Omental fat pad (tissue), 4 donors: ENCODE measurements at places on chromosomes 1 and 21. TPM values are rescaled to one million over a fixed set of nuclear protein-coding genes. Genes with fewer than 3 reads are reported as not detected.

ETV3L gene
- not detected for total RNA-seq

MAEL gene
- not detected for total RNA-seq

NIBAN1 gene
- 19.8 TPM for total RNA-seq

DNA sequence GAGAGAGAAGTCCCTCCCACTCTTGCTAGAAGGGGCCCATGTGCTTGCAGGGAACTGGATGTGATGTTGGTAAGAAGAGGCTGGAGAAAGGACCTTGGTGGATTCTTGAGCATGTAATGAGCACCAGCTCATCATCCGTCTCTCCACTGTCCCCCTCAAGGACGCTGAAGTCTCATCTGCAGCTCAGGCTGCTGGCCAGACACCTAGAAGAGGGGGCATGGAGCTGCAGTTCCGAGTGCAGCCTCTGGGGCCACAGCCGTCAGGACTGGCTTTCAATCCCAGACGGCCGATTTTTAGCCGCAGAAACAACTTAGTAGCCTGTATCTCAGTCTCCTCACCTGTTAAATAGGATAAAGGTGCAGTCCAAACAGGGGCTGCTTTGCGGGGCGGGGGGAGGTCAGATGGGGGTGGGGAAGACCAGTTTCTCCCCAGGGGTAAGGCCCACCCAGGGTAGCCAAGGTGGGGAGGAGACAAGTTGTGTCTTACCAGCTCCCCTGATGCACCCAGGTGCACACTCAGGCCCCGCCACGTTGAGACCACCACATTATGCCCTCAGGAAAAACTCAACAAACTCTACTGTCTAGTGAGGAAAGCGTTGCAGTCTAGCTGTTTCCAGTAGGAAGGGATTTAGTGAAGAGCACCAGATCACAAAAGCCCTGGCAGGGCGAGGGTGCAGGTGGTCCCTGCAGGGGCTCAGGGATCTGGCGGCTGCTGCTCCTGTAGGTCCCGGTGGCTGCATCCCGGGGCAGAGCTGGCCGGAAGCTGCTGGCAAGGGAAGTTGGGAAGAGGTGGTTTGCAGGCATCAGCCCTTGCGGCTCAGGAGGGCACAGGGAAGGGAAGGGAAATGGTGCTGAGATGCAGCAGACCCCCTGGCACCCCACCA lies 29.5 kb downstream of the LDLRAP1 start:
- DNase-seq: no peak

DNA sequence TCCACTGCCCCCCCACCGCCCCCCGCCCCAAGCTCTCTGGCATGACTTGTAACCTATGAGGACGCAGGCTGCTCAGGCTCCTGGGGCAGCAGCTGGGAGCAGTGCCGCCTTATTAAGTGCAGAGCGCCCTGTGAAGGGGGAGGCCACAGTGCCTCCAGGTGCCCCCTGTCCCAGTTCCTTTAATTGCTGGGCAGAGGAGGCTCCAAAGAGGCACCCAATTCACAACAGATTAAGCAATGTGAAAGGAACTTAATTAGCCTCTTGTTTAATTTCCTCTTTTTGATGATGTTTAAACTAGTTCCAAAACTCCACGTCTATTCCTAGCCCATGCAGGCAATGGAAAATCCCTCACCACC lies 3.0 kb downstream of the RXFP4 start:
- no peak for DNase-seq

LIN28A gene
- not detected for total RNA-seq

DNA sequence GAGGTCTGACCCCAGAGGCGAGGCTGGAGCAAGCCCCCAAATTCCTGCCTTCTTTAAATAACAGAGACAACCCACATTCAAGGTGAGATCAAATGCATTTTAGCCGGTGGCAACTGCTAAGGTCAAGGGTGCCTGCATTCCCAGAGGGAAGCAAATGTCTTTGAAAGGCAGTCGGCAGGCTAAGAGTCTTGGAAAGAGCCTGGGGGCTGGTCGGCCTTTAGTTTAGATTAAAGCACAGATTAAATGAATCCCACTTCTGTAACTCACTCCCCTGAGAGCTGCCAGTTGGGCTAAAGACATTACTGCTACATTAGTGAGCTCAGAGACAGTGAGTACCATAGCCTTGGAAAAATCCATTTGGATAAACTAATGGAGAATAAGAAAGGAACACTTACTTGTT lies 59.2 kb downstream of the HTR6 start:
- no peak for DNase-seq

DNA sequence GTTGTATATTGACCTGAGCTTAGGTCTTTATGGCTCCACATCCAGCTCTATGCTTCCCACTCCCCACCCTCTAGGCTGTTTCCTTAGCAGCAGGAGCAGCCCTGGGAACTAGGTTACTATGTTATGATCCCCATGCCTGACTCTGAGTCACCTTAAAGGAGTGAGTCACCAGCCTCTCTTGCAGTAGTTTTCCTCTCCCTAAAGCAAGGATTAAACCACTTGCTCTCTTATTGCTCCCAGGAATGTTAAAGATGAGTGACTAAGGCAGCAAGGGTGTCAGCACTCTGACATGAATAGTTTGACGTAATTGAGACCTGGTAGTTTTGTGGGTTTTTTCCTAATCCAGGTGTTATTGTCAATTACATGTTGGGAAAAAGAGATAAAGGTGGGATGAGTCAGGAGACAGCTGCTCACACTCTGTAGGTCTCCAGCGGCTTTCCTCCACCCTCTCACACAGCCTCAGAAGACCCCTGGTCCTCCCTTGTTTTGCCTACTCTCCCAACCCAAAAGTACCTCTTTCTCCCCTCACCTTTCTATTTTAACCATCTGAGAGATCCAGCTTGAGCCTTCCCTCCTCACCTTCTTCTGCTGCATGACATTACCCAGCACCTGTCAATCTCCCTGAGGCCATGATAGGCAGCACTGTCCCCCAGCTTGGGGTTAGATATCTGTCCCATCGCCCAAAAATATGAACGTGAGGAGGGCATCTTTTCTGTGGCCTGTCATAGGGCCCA lies 369.1 kb upstream of the VAMP3 start:
- DNase-seq: no peak

DNA sequence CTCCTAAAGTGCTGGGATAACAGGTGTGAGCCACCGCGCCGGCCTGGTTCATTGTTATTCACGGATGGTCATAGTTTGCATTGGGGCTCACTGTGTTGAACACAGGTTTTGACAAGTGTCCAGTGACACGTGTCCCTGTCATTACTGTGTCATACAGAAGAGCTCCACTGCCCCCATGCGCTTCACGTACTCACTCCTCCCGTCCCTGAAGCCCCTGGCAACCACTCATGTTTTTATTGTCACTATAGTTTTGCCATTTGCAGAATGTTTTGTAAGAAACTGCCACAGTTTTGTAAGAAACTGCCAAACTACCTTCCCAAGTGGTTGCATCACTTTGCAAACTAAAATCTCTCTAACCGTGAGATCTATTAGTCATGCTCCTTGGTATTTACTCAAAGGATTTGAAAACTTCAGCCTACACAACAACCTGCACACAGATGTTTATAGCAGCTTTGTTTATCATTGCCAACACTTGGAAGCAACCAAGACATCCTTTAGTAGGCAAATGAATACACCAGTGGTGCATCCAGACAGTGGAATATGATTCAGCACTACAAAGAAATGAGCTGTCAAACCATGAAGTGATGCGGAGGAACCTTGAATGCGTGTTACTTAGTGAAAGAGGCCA lies 163.2 kb upstream of the COL6A1 start:
- no peak for DNase-seq

DNA sequence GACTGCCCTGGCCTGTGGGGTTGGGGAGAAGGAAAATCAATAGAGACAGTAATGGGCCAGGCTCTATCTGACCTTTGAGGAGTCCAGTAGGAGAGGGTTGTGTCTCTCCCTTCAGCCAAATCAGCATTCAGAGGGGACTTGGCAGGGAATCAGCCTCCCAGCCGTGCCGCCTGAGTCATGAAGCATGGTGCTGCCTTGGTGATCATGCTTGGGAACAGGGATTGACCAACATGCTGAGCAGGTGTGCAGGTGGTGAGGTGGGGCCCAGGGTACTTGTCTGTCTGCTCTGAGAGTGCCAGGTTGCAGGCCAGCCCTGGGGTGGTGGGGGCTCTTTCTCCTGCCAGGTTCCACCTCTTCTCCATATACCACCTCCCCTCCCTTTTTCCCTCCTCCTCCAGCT lies 58.9 kb upstream of the TLR5 start:
- no peak for DNase-seq

CYYR1 gene
- 24.8 TPM for total RNA-seq

DNA sequence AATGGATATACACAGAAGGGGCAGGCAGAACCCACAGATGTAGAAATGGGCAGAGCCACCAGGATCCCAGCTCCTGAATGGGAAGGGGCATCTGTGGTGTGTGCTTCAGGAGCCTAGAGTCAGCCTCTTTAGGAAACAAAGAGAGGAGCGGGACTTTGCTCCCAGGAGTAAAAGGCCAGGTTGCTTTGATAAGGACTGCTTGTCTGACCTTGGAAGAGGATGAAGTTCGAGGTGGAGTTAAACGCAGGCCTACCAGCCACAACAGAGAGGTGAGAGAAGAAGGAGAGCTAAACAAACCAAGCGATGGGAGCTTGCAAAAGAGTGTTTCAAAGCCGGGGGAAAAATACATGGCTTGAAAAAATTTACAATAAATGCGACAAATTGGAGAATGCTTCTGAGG lies 49.9 kb upstream of the TMPRSS2 start:
- DNase-seq: no peak

DNA sequence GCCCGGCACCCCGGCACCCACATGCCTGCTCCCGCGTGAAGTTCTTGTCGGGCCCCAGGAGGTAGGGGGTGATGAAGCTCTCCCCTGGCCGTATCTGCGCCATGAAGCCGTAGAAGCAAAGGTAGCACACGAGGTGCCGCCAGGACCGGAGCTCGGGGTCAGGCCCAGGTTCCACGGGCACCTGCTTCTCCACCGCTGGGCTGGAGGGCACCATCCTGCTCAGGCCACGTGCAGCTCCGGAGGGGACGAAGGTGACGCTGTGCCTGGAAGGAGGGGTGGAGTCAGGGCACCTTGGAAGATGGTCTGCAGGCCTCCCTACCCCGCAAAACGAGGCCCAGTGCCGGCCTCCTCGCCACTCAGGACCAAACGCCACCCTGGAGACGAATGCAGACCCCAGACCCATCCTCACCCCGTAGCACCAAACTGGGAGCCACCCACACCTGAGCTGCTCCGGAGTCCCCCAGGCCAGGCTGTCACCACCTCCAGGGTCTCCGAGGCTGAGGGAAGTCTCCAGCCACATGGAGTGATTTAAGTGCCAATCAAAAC lies 4.4 kb downstream of the SLC19A1 start:
- no peak for DNase-seq

KLF17 gene
- not detected for total RNA-seq

DNA sequence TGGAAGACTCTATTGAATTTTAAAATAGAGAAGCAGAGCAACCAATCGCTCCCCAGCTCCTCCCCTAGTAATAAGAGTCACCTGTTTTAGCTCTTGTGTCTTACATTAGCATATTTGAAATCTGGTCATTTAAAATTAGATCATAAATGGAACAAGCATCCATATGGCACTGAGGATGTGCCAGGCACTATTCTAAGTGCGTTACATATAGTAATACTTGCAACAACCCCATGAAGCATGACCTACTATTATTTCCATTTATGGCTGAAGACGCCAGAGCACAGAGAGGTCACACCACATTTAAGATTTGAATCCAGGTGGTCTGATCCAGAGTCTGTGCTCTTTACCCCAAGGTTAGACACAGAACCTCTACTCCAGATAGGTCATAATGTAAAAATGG lies 82.0 kb upstream of the HIVEP3 start:
- DNase-seq: no peak

- no peak for DNase-seq
Observed at GRCh38 chr1:242002510-242002909, 3.6 kb upstream of the MAP1LC3C start.

DNA sequence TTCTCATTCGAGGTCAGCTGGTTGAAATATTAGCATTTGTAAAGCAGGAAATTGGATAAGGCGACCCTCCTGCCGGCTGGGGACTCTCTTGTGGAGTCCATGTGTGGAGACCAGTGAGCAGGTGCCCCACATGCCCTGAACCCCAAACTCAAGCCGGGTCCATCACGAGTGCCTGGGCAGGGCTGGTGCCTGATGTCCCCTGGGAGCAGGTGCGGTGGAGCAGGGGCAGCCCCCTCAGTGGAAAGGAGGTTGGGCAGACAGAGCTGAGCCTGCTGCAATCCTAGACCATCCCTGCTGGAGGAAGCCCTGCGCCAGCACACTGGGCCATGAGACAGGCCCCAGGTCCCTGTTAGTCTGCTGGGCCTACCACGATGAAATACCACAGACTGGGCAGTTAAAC lies 395.6 kb downstream of the NPHP4 start:
- DNase-seq: no peak
